Stimulated activated CD4-positive, alpha-beta T cell treated with anti-CD3 and anti-CD28 coated beads, Interleukin-1b, Interleukin-23, amount 100 ng/mL, for 1 hour (primary cell): ENCODE measurements at places on chromosomes 7 and 10.

DNA sequence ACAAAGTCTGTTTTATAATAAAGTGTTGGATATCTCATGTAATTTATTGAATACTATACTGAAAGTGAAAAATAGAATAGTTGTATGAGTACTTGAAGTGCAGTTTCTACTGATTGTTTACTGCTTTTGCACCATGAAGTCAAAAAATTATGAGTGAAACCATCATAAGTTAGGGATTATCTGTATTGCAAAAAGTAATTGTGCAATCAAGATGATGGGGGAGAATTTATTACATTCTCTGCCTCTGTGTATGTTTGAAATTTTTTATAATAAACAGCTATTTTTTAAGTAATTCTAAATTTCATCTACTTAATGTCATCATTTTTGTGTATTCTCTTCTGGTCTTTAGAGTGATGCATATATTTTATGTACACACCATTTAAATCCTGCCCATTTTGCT, 47.2 kb upstream of the TMEM273 start:
- no peak for DNase-seq

- DNase-seq = no peak
These were observed 471.8 kb downstream of the PLXDC2 start for GRCh38 chr10:20288060-20288459.

GRCh38 chr7:146008293-146008692, 108.3 kb upstream of the CNTNAP2 start:
- no peak for DNase-seq

DNA sequence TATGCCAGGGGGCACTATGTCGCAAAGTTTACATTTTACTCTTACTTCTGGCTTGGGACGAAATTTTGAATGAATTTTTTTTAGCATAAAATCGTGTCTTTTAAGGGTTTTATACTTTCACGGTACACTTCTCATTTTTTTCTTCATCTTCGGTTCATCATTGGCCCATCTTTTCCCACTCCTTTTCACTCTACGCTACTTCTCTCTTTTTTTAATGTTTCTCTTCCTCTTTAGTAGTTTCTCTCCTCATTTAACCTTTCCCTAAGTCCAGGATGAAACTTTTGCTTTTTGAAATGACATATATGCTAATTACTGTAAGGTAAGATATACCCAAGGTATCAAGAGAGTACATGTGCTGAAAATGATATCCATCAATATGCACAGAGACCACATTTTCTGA, 39.5 kb downstream of the C7orf33 start:
- DNase-seq = no peak

DNA sequence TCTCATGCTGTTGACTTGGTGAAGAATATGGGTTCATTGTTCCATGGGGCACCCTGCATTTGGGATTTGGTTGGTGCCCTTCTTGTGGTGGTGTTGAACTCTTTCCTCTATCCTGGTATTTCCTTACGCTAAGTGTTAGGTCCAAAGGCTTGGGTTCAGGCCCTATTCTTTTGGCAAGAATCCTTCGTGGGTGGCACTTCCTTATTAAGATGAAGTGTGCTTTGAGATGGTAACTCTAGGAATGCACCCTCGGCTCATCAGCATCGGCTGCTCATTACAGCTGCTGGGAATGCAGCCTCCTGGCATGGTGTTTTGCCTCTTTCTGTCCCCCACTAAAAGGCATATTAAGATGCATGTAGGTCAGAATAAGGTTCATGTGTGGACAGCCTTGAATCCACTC, 380.7 kb downstream of the RPS24 start:
- no peak for DNase-seq

DNA sequence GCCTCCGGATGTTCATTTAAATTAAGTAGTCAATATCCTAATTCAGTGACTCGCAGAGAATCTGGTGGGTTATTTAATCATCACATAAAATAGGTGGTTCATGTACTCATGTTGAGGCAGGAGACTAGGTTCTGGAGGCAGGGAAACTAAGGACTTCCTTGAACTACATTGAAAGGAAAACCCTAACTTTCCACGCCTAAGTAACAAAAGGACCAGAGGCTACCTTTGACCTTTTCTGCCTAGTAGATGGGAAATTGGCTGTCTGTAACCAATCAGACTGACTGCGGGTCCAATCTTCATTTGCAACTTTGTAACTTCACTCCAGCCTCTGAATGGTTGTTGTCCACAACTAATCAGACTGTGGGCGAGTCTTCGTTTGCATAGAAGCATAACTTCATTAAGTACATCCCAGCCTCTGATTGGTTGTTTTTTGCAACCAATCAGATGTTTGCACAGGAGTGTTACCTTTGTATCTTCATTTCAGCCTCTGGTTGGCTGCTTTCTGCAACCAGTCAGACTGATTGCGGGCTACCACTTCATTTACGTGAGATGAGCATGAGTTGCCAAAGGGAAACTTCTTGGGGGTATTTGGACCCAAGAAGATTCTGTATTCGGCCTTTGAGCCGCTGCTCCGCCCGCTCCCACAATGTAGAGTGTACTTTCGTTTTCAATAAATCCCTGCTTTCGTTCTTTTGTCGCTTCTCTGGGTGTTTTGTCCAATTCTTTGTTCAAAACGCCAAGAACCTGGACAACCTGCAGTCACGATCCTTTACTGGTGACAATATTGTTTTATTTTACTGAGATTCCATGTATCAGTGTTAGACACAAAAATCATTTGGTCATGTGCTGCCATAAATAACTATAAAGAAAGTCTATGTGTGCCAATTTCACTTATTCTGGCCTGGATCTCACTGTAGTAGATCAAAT, 1.7 kb upstream of the ST7 start:
- DNase-seq = no peak

GRCh38 chr10:124918906-124919305, 23.0 kb upstream of the ZRANB1 start:
- DNase-seq = no peak

- DNase-seq = no peak
These were observed 6.6 kb downstream of the TRIM8 start for GRCh38 chr10:102650655-102651454.

GRCh38 chr10:127899766-127900387, 7.0 kb upstream of the PTPRE start:
- no peak for DNase-seq

GRCh38 chr10:74071157-74071556, 73.2 kb downstream of the VCL start:
- no peak for DNase-seq

- DNase-seq = no peak
These were observed 177.0 kb downstream of the GNAT3 start for GRCh38 chr7:80334908-80335307.

GRCh38 chr7:36781011-36781738, 56.9 kb upstream of the AOAH start:
- DNase-seq = no peak

- no peak for DNase-seq
These were observed 822 bp downstream of the SAMD9L start for GRCh38 chr7:93147363-93147762.

DNA sequence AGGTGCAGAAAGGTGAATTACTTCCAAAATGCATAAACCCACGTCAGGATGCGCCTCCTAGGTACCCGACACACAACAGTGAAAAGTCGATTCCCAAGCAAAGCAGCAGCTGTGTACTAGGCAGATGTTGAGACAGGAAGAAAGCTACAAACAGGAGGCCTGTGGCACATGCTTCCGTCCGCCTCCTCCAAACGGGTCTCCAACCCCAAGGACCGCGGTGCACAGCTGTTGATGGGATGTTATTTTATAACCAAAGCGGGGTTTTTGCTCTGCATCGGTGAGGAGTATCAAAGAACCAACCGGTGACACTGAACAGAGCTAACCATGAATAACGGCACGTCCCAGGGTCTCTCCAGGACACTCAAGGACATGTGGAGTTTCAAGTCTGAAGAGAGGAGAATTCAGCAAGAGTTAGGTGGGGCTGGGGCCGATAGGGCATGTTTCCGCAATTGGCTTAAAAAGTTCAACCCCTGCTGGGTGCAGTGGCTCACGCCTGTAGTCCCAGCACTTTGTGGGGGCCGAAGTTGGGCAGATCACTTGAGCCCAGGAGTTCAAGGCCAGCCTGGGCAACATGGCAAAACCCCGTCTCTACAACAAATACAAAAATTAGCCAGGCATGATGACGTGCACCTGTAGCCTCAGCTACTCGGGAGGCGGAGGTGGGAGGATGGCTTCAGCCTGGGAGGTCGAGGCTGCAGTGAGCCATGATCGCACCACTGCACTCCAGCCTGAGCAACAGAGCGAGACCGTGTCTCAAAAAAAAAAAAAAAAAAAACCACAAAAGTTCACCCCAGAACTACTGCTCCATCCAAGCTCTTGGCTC, 108.0 kb downstream of the SMURF1 start:
- no peak for DNase-seq
